ENCODE measurements at places on chromosomes 4 and X.

DNA sequence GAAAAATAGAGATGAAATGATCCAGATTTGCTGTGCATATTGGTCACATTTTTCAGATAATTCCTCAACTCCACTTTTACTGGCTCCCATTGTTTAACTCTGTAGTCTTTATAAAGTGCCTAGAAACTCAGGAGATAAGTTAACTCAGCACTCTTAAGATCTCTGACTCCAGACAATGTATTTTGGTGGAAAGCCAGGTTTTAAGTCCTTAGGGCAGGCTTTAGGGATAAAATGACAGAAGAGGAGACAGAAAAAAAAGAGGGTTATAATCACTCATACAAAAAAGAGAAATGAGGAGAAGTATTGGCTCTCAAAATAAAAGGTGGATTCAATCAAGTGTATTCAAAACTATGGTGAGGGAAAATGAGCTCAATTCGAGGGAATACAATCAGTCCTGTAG lies 674.8 kb upstream of the INTU start:
- no peak for DNase-seq

GRCh38 chrX:41933546-41933945 lies 10.2 kb upstream of the CASK start:
- DNase-seq: no peak

- DNase-seq: no peak
Observed at GRCh38 chrX:142804085-142804484, 221.6 kb upstream of the SPANXN4 start.

DNA sequence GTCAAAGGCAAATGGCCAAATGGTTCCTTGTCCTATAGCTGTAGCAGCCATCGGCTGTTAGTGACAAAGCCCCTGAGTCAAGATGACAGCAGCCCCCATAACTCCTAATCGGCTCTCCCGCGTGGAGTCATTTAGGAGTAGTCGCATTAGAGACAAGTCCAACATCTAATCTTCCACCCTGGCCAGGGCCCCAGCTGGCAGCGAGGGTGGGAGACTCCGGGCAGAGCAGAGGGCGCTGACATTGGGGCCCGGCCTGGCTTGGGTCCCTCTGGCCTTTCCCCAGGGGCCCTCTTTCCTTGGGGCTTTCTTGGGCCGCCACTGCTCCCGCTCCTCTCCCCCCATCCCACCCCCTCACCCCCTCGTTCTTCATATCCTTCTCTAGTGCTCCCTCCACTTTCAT lies 3.8 kb upstream of the OPN1LW start:
- no peak for DNase-seq

GRCh38 chr4:88746206-88746605 lies 48.6 kb upstream of the NAP1L5 start:
- DNase-seq: no peak

- DNase-seq: no peak
Observed at GRCh38 chr4:1871471-1872021, 353 bp downstream of the NSD2 start.

- no peak for DNase-seq
Observed at GRCh38 chr4:110412354-110413065, 63.4 kb upstream of the ENPEP start.

DNA sequence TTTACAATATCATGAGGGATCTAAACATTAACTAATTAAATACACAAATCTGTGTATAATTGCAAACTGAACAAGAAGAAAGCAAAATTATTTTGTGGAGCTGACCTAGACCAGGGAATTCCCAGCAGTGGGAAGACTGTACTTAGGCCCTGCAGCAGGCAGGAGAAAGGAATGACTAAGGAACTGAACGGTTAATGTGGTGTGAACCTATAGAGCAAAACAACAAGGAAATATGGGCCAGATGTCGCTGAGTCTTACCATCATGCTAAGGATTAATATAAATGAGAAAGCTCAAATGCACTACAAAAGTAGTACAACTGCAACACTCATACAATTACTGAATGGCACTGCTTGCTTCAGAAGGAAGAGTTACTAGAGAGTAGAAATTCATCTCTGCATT lies 120.3 kb upstream of the ATXN3L start:
- DNase-seq: no peak

DNA sequence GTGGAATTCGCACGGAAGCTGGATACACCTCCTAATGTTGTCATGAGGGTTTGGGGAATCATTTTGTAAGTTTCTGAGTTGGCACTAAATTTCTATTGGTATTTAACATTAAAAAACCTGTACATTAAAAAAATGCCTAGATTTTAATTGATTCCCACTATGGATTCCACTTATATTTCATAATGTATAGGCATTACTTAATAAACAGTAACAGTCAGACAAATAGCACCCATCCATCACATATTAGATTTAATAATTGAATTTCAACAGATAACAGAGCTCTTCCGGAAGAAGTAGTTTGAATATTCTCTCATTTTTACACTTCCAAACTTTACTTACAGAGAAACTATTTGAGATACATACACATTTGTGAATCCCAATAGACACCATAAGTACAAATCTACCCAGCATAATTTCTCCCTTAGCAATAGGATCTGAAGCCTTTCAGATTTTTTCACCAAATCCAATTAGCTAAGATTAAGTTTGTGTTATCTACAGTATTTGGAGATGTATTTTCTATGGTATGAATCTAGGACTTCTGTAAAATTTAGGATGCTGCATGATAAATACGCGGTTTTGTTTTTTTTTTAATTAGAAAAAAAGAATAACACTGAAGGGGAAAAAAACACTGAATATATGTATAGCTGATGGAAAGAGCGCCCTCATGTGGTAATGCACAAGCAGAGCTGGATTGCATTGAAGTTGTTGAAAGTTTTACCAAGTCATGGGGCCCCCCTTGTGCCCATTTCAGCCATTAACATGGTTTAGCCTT lies 12.2 kb upstream of the ODAM start:
- DNase-seq: peak; percentile 71

- no peak for DNase-seq
Observed at GRCh38 chr4:181810711-181811110, 432.5 kb upstream of the TENM3 start.

- DNase-seq: peak; percentile 77
Observed at GRCh38 chr4:116066711-116067245, 953.4 kb upstream of the NDST4 start.

GRCh38 chr4:159358226-159358625 lies 255.3 kb downstream of the RAPGEF2 start:
- DNase-seq: peak; percentile 68

DNA sequence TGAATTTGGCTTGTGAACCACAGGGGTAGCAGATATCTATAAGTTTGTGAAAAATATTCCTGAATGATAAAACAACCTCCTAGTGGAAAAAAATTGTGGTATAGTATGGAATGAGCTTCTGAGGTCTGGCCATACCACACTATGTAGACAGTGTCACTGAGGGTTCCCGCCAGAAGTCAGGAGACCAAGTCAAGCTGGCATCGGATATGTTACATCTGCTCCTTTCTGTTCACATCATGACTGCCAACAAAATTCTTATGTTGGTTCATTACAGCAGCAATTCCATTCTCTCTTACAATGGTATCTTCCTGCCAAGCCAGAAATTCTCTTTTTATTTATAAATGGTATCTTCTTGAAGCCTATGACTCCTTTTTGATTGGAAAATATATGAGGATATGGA lies 273.0 kb downstream of the PPP3CA start:
- DNase-seq: no peak

DNA sequence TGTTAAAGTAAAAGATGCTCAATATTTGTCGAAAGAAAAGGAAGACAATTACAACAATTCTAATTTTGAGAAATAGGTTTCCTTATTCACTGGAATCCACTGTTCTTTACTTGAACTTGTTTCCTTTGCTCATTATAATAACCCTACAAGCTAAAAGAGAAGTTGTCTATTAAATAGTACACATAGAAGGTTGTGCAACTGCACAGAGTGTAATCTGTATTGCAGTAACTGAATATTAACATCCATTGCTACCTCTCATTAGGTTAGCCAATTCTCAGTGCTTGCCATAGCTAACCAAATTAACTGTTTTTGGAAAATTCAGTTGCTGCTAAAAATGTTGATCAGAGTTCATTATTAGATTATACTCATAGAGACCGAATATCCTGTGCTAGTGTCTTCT lies 120.0 kb downstream of the PDLIM5 start:
- no peak for DNase-seq

DNA sequence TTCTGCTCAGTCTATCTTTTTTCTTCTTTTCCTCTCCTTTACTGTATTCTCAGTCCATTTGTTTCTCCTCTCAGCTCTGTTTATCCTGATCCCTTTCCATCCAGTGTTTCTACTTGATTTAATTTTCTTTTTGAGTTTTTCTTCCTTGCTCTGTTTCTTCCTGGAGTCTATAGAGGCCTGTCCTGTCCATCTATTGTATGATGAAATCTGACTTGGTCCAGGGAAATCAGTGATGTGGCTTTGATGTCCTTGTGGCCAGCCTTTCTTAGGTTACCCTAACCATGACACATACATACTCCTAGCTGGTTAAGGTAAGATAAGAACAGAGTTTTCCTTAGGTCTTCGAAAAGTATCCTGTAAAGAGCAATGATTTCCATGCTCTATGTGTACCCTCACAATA lies 89.3 kb upstream of the LNX1 start:
- DNase-seq: no peak

DNA sequence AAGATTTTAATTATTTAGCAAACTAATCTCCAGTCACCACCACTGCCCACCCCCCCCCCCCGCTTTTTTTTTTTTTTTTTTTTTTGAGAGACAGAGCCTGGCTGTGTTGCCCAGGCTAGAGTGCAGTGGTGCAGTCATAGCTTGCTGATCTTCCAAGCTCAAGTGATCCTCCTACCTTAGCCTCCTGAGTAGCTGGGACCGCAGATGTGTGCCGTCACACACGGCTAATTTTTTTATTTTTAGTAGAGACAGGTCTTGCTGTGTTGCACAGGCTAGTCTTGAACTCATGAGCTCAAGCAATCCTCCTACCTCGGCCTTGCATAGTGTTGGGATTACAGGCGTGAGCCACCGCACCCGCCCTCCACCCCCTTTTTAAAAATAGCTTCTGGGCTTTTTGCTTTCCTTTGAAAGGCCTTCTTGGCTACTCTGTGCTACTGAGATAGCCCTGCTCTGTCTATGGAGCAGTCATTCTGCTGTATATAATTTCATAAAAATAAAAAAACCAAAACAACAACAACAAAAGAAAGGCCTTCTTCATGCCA lies 18.7 kb downstream of the TXLNG start:
- DNase-seq: no peak

GRCh38 chr4:26780539-26780938 lies 80.1 kb upstream of the STIM2 start:
- peak; percentile 97 for DNase-seq

DNA sequence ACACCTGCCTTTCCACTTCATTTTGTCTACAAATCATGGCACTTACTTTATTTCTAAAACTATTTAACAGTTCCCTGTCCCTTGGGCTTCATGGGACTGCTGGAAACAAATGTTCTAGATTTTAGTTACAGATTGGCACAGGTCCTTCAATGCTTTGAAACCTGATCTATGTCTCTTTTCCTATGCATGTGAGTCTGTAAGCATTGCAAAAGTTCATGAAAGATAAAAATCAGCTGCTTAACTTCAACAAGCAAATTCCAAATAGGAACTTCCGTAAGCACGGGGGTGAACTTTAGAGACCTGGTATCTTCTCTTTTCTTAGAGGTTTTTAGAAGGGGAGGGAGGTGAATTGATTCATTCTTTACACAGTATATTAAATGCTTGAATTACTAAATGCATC lies 9.5 kb downstream of the LGI2 start:
- DNase-seq: no peak

DNA sequence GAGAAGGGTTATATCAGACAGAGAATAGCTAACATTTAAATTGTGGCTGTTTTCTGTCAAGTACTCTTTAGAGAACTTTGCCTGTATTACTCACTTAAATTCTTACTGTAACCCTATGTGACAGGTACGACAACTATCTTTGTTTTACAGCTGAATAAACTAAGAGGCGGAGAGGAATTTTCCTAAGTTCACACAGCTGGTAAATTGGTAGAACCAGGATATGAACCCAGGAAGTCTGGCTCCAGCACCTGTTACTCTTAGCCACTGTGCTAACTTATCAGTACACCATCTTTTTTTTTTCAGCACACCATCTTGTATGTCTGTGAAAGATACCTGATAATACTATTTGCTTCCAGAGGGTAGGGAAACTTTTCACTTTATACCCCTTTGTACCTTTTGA lies 2.0 kb upstream of the SYP start:
- DNase-seq: no peak

DNA sequence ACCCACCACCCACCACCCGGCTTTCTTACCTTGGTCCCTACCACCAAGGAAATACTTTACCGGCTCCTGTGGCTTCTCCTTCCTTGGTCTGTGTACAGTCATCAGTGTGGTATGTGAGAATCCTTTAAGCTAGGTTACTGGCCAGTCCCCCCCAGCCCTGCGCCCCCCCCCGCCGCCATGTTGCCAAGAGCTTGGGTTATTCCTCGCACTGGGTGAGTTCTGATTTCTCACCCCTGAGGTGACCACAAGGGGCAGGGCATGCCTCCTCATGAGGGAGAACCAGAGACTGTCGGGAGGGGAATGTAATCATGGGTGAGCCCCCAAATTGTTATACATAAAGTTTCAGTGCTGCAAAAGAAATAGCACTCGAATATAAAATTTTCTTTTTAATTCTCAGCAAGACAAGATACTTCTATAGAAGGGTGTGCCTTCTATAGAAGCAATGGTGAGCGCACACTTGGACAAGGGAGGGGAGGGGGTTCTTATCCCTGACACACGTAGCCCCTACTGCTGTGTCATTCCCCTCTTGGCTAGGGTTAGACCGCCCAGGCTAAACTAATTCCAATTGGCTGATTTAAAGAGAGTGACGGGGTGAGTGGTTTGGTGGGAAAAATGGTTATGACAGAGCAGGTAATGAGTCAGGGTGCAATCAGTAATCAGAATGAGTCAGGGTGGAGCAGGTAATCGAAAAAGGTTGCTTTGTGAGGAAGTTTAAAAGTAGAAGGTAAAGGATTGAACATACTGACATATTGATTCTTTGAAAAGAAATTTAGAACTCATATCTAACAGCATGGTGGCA lies 133.2 kb downstream of the KDM6A start:
- DNase-seq: peak; percentile 47

DNA sequence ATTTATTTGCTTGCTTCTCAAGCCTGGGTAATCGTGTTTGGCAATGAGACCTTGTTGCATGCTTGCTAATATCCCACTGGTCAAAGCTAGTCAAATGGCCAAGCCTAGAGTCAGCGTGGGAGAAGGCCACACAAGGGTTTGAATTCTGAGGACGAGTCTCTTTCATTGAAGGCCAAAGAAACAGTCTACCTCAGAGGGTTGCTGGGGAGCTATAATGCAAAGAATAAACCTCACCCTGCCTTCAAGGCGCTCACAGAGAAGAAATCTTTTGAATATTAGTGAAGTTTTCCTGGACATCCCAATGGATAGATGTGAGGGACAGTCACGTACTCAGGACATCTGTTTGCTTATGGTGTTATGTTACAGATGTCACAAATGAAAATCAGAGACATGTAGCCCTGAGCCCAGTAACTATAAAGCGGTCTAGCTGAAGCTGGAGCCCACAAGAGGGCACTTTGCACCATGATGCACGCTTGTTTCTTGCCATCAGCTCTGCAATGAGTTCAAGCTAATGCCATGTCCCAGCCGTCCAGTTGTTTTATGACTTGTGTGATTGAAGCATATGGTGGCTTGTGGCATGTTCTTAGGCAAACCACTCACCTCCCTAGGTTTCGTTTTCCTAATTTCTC lies 1.1 kb upstream of the TLR3 start:
- peak; percentile 56 for DNase-seq

GRCh38 chr4:338759-339097 lies 1.1 kb downstream of the ZNF141 start:
- DNase-seq: peak; percentile 7
